ENCODE measurements at places on chromosomes 7 and 10.

GRCh38 chr7:130560972-130561371 lies 69.1 kb downstream of the MEST start:
- peak; percentile 76 for DNase-seq

DNA sequence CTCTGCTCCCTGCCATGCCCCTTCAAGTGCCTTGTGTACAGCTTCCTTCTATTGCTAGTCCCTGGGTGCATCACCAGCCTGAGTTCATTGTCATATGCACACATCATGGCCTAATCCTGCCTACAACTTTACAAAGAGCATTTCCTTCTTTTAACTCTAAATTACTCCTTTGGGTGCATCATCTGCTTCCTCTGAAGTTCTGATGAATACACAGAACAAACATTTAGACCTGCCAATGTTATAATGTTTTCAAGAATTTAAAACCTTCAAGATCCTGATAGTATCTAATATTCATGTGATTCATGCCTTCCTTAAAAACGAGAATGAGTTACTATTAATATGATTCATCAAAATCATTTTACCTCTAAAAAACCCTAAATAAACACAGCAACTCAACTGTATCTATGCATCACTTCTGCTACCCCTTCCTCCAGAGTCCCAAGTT lies 357.1 kb downstream of the MAGI2 start:
- peak; percentile 5 for DNase-seq

GRCh38 chr10:52011118-52011517 lies 303.0 kb upstream of the DKK1 start:
- DNase-seq = no peak

DNA sequence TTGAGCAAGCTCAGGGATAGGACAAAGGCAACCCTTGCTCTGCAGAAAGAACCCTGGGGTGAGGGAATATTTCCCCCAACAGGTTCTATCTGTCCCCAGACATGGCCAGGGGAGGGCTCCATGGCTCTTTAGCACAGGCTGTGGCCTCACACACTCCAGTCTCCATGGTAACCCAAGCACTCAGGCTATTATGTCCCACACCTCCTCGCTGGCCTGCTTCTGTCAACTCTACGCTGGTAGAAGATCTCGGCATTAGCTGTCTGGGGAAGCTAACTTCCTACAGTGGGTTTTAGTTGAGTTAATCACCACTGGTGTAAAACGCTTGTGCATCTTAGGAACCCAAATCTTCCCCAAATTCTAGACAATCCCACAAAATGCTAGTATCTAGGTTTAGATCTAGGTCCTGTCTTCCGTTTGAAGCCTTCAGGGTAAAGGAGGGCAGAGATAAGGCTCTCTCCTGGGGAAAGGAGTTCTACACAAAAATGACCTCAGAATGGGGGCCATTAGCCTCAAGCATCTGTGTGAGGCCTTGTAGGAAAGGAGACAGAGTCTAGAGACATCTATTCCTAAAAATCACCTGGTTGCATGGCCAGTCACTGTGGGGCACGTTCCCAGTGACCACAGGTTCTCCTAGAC lies 36.7 kb upstream of the SLIT1 start:
- no peak for DNase-seq

DNA sequence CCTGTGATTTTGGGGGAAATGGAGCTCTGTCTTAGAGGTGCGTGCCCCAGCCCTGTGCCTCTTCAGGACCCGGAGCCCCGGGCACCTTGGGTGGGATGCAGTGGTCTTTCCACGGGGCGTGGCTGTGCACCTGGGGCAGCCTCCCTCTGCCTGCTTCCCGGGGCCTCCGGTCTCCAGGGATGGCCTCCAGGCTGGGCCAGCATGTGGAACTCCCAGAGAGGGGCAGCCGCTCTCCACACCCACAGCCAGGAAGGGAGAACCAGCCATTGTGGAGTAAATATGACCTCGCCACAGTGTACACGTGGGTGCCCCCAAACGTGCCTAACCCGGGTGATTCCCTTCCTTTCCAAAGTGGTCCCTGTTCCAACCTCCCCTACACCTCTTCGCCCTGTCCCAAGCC lies 52.6 kb downstream of the JAKMIP3 start:
- DNase-seq = no peak

DNA sequence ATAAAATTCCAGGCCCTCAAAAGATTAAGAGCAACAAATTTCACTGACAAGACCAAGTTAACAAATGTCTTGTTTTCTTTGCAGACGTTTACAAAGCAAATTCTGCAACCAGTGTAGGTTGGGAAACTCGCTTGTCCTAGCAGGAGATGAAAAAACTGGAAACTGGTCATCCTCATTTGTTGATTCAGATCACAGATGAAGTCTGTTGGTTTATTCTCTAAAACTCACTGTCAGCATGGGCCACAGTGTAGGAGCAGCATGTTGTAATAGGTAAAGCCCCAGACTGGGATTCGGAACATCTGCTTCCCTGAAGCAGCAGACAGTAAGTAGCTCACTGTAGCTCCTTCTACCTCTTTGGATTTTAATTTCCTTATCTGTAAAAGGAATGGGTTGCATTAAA lies 31.5 kb downstream of the PANK1 start:
- no peak for DNase-seq

Data from epithelial cell of esophagus (primary cell).